Right renal cortex interstitium (tissue), 3 donors: ENCODE measurements at places on chromosomes 11 and 22.

GRCh38 chr11:73227571-73228211 lies 9.6 kb downstream of the P2RY2 start:
- DNase-seq, result no peak

DNA sequence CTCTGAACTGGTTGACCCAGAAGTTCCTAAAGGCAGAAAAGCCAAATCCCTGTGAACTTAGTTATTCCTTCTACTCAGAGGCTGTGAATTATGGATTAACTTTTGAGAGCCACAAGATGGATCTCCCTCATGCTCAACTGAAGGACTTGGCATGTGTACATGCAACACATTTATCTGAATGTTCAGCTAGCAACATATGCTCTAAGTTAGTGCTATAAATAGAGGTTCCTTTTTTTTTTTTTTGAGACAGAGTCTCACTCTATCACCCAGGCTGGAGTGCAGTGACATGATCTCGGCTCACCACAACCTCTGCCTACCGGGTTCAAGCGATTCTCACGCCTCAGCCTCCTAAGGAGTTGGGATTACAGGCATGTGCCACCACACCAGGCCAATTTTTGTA lies 40.1 kb downstream of the EIF4ENIF1 start:
- DNase-seq, result no peak

- no peak for DNase-seq
These were observed 6.5 kb downstream of the ZFTA start for GRCh38 chr11:63761931-63762653.

DNA sequence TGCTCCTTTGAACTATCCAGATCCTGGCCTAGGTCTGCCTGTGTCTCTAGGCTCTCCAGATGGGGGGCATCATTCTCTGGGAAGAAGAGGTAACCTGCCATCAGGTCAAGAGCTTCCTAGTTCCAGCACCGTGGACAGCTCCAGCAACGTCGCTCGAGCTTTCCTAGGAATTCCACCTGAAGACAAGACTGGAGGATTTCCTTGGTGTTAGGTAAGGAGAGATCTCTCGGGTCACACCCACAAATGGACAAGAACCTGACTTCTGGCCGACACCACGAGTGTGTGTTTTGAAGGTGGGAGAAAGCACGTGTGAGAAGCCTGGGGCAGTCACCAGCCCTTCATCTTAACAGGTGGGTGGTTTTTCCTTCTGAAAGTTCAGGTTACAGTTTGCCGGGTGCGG lies 1.2 kb downstream of the PRG3 start:
- DNase-seq, result no peak

DNA sequence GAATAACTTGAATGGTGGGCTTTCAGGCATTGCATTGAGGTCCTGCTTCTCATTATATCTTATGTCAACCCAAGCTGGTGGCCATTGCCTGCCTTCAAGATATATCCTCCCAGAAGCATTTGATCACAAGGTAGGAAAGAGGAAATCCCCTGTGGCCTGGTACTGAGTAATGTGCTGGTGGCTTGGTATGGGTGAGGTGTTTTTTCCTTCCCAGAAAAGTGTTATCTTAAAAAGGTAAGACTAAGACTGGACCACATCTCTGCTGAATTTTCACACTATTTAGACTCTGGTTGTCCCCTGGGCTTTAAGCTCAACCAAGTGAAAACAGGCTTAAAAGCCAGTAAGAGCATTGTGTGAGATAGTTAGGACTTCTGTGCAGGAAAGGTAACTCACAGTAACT lies 3.7 kb downstream of the INSC start:
- DNase-seq, result no peak

DNA sequence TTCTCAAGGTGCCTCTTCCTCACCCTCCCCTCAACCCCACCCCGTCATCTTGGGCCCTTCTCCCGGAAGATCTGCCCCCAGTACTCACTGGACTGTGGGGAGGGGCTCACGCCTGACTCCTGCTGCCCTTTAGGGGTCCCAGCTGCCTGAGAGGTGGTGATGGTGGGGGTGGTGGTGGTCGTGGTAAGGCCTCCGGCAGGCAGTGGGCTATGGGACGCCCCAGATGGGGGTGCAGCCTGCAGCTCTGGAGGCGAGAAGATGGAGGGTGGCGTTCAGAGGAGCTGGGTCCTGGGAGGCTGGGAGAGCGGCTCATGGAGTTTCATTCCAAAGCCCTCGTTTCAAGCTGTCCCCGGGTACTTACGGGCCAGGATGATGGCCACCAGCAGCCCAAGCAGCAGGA lies 820 bp downstream of the MFRP start:
- no peak for DNase-seq

DNA sequence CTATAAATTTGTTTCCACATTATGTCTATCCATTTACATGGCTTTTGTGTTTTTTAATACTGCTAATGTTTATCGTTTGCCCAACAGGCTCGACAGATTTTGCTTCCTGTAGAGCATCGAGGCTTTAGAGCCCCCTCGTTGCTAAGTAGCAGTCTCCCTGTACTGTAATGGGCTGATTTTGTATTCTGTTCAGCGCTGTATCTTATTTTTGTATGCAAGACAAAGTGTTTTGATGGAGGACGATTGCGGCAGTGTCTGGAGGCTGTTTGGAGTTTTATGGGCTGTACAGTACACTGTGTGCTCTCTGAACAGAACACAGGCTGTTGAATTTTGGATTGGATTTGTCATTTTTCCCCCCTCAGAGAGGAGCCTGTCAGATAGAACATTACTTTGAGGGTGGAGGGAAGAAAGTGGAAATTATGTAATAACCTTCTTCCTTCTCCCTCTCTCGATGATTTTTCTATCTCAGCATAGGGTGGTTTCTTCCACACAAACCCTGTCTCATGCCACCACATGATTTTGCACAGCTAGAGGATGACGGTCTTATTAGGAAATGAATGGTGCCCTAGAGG lies 104.4 kb downstream of the ZBTB16 start:
- no peak for DNase-seq

GRCh38 chr22:49046546-49047361 lies 780.9 kb downstream of the BRD1 start:
- DNase-seq, result no peak

GRCh38 chr11:65572356-65573051 lies at the start of gene FAM89B:
FAM89B (plus strand) TSS chr11:65572538; CDS start chr11:65572670, 132 bp downstream.
- DNase-seq, result no peak

GRCh38 chr22:37696657-37697537 lies at the start of gene TRIOBP:
TRIOBP (plus strand) TSS chr22:37697048; CDS start chr22:37701366, 4,318 bp downstream.
- DNase-seq, result peak; percentile 74

DNA sequence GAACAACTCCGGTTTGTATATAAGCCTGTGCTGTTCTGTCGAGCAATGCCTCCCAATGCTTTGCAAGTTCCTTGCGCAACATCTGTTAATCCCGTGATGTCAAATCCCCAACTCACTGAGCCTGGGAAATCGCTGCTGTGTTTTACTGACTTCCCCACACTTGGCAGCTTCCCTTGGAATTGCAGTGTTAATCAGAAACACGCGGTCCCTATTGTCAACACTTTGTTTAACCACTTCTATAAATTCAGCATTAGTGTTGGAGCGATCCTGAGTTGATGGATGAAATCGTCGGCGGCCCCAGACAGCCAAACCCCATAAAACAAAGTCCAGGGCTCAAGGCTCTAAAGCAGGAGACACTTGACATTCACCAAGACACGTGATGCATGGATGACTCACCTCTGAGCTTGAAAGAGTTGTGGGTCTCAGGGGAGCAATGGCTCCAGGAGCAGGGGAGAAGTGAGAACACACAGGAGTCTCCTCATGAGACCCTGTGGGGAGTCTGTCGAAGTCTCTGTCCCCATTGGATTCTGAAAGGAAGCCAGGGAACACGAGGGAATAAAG lies 555.3 kb downstream of the MIAT start:
- peak; percentile 60 for DNase-seq
